ENCODE measurements at places on chromosomes 1 and 21.
A peak's percentile ranks its signal among the peaks of the same experiment; 100 is the strongest.

DNA sequence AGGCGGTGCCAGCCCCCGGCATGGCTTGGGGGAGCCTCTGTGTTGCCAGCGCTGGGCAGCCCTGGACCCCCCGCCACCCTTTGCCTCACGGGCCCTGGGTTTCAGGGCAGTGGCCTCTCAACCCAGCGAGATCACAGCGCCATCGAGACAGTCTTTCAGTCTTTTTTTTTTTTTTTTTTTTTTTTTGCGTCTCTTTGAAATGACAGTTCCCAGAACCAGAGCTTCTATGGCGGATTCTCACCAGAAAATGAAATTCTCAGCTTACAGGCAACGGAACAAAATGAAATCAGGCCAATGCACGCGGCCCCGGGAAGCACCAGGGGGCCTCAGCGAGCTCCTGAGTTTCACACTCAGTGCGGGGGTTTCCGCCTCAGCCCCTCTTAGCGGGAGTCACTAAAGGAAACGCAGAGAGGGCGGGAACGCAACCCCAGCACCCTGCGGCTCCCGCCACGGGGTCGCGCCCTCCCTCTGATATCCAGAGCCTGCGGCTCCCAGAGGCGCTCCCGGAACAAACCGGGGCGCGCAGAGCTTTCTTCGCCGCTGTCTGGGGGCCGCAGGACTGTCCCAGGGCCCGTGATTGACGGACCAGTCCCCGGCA, 8.0 kb upstream of the COL6A1 start:
- DNase-seq = peak; percentile 94

DNA sequence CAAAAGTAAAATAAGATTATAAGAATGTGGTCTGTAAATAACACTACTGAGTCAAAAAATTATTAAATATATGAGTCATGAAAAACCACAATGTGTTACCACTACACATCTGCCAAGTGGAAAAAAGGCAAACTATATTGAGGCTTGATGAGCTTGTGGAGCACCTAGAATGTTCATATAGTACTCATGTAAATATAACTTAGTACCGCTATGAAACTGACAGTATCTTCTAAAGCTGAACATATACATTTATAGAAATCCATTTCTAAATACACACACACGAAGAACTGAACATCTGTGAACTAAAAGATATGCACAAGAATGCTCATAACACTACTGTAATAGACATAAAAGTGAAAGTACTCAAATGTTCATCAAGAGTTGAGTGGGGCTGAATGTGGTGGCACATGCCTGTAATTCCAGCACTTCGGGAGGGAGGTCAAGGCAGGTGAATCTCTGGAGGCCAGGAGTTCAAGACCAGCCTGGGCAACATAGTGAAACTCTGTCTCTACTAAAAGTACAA, 18.5 kb upstream of the GBP3 start:
- peak; percentile 41 for DNase-seq

DNA sequence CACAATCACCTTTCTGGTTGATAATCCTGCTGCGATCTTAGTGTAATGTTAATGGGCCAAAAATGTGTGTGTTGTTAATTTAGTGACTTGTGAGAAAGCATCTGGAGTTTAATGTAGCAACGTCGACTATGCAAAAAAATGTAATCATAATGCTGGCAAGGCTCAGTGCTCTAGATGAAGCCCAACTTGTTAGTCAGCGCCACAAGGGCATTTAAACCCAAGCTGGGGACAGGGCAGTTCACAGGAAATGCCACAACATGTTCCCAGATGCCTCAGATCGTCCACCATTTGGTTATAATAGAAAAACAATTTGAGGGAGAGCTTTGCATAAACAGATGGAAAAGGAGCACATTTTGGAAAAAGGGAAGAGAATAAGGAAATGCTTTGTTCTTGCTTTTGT, 585.4 kb upstream of the PLXNA2 start:
- DNase-seq = no peak

DNA sequence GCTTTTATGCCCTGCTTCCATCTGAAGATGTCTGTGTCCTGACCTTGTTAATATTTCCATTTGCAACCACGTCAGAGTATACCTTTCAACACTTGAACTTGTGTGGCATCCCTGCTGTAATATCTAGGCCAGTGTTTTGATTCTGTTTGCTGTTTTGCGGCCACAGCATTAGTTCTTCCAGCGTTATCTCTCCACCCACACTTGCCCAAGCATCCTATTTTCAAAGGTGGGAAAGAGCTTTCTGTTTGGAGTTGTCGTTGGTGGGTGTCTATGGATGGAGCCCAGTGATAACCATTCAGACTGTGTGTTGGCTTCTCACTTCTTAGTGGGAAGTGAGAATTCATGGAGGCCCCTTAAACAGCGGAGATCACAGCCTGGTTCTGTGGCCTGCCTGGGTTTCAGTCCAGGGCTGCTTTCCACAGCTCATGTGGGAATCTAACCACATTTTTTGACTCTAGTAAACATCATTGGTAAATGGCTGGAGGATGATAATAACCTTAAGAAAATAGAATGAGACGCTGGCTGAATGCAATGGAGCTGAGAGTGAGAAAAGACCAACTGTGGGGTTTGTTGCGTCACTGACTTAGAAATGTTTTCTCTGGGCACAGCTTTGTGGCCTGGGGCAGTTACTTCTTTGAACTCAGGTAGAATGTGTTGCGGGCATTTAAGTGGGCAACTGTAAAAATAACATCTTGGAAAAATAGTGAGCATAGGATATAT, 7.6 kb downstream of the TENT5C start:
- DNase-seq = no peak

DNA sequence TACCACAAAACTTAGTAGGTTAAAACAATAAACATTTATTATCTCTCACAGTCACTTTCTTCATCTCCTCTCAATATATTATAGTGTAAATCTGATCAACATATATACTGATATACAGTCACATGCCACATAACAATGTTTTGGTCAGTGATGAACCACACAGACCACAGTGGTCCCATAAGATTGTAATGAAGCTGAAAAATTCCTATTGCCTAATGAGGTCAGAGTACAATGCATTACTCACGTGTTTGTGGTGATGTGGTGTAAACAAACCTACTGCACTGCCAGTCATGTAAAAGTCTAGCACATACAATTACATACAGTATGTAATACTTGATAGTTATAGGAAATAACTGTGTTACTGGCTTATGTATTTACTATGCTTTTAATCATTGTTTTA, 30.1 kb downstream of the OLFML3 start:
- peak; percentile 52 for DNase-seq

DNA sequence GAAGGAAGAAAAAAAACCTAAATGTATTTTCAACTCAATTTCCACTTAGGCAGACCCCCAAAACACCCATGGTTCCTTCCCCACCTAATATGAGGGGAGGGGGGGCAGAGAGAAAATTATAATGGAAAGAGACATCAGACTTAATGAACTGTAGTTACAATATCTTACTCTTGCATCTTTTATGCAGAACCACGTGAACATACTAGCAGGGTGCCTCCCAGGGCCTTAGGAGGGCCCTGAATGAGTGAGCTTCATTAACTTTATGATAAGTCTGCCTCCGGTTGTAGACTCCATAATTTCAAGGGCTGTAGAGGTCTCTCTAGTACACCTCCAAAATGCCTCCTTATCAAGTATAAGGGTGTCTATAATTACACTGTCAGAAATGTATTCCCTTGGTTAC, 11.3 kb upstream of the KIRREL1 start:
- no peak for DNase-seq

- no peak for DNase-seq
Observed at GRCh38 chr1:231966983-231967382, 340.4 kb downstream of the DISC1 start.

DNA sequence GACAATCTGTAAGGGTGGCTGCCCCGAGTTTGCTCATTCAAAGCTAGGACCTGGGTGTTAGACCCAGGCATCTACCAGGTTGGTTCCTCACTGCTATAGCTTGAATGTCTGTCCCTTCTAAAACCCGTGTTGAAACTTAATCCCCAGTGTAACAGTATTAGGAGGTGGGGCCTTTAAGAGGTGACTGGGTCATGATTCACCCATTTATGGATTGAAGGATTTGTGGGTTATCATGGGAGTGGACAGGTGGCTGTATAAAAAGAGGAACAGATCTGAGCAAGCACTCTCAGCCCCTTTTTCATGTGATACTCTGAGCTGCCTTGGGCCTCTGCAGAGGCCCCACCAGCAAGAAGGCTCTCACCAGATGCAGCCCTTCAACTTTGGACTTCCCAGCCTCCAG, 29.4 kb downstream of the PSMG1 start:
- DNase-seq = peak; percentile 29

- DNase-seq = no peak
Observed at GRCh38 chr1:198933515-198934222, 294.8 kb downstream of the PTPRC start.

- DNase-seq = no peak
Observed at GRCh38 chr1:162548170-162548569, 13.4 kb upstream of the UAP1 start.

GRCh38 chr1:226738421-226738994, 574 bp downstream of the ITPKB start:
- DNase-seq = peak; percentile 51

DNA sequence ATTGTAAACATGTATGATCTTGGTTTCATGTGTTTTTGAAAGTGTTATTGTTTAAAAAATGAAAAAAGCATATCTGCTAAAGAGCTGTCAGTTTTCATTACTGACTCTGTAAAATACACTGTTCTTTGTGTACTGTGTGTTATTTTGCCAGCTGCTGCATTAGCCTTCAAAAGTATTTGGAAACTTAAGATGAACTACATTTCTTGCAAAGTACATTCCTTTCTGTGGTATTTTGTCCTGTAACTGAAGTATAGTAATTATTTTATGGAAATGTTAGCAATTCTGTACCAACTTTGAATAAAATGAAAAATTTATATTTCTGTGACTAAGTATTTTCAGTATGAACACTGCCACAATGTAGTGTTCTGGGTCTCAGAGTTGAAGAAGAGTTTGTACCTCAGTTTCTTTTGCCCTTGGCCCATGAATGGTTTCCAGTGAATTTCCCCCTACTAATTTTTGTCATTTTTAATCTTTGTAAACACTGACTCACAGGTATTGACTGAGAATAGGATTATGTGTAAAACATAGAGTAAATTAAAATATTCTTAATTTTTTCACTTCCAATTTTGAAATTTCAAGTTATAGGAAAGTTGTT, 32.7 kb downstream of the MRPS6 start:
- no peak for DNase-seq

DNA sequence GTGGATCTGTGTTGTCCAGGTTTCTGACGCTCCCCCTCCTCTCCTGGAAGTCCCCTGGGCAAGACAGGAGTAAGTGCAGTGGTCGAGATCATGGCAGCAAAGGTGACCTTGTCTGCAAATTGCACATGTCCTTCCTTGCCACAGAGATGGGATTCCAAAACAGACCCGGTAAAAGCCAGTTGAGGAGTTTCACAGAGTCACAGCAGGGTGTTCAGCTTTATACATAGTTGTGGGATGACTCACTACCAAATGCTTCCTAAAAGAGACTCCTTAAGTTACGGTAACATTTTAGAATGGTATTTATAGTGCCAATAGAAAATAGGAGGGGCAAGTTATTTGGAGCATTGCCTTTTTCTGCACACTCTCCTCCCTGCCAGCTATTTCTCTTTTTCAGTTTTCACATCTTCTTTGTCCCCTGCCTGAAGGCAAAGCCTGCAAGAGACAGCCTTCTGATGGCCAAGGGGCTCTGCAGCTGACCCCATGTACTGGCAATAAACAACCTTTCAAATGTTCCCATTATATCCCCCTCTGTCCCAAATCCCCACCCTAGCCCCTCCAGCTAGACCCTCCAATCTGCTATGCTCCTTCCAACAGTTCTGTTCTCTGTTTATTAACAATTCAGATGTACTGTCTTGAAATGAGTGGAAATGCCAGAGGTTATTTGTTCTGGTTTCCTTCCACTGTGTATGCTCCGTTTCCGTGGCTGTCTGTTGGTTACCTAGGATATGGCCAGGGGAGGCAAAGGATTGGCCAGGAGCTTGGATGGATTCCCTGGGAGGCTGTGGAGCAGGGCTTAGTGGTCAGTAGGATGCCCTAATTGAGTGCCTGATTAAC, 115.0 kb downstream of the TGFB2 start:
- DNase-seq = peak; percentile 90

DNA sequence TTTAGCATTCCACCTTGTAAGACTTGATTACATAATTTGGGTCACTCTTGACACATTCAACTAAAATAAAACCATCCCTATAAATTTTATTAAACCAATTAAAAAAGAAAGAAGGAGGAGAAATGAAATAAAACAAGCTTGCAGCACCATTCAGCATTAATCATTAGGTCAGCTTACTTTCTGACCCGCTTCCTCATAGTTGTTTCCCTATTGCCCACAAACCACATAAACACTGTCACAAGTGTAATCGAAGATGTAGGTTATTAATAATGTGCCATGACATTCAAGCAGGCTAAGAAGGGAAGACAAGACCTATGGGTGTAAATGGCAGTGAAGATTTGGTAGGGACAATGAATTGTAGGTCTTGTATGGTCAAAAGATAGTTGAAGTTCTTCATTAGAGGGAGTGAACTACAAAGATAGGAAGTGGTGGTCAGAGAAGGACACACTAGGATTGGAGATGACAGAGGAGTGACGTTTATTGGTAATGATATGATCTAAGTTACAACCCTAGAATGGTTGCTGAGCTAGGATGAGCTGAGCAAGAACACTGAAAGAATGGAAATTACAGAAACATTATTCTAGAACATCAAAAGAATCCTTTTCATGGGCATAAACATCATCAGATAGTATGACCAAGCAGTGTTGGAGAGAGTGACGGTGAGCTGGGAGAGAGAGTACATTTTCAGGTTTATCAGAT, 231.5 kb downstream of the KCNT2 start:
- DNase-seq = no peak

- no peak for DNase-seq
Observed at GRCh38 chr21:21547368-21547953, 549.3 kb downstream of the NCAM2 start.

- DNase-seq = no peak
Observed at GRCh38 chr21:45876381-45877170, 105.0 kb upstream of the COL6A1 start.

- no peak for DNase-seq
Observed at GRCh38 chr21:24204641-24205040, 1402.6 kb downstream of the MRPL39 start.

DNA sequence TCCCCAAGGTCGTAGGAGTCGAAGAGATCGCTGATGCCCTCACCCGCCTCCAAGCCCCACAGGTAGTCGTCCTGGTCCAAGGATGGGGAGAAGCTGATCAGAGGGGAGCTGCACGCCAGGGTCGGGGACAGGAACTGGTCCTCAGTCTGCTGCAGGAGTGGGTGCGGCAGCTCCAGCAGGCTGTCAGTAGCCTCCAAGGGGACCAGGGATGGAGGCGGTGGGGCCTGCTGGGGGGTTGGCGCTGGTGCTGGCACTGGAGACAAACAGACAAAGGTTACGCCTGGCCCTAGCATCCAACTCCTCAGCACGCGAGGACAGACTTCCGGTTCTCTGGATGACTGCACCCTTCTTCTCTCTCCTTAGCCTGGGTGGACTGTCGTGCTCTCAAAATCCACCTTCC, 21.1 kb downstream of the E2F2 start:
- DNase-seq = no peak

DNA sequence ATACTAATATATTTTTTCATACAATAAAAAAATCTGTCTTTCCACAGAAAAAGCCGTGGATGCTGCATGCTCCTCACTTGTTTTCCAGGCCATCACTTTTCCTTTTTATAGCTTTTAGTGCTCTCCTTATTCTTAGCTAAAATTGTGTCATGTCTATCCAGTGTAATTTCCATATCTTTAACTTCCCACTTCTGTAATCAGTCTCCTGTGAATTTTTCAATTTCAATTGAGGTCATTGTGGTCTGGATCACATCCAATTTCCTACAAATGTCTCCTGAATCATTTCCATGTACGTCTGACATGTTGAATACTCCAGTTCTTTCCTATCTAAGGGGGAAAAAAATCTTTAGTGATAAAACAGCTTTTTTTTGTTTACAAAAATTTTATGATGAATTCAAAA, 838.2 kb upstream of the B3GALT2 start:
- DNase-seq = peak; percentile 19
